ENCODE measurements at places on chromosomes 11 and 22.

- no peak for DNase-seq
Observed at GRCh38 chr22:28819253-28820096, 19.1 kb upstream of the XBP1 start.

DNA sequence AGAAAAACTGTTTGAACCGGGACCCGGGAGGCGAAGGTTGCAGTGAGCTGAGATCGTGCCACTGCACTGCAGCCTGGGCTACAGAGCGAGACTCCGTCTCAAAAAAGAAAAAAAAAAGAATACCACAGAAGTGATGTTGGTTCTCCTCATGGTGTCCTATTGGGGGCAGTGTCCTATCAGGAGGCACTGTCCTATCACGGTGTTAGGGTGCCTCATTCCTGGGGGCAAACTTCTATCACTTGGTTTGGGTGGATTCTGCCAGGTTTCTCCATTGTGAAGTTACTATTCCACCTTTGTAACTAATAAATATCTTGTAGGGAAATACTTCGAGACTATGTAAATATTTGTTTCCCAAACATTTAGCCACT, 19.6 kb downstream of the PRR14L start:
- no peak for DNase-seq

DNA sequence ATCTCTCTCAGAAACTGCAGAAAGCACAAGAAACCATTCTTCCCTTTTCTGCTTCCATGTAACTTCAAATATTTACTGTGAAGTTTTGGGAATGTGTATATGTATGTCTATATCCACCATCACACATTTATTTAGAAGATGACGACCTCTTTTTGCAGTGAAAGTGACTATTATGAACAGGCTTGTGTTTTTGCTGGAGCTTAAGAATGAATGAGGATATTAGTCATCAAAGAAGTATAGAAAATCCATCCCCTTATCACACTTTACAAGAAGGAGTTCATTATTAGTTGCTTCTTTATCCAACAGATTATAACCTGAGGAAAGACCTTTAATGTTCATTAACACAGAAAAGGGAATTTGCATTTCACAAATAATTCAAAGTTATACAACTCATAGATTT, 21.1 kb upstream of the SLC5A12 start:
- no peak for DNase-seq

DNA sequence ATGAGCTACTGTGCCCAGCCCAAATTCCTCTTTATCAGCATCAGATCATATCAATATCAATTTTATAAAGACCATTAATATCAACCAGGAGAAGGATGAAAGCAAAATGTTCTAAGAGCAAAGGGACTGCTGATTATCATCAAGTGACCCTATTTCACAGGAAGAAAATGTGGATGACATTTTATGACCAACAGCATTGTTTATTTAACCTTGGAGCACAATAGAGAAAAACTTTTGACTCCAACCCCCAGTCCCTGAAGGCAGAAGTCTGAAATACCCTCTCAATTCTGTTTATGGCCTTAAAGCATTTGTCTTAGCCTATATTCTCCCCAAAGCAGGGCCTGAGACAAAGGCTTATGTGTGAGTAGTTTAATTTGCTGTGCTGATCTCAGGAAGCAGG, 11.3 kb upstream of the ALG8 start:
- no peak for DNase-seq

DNA sequence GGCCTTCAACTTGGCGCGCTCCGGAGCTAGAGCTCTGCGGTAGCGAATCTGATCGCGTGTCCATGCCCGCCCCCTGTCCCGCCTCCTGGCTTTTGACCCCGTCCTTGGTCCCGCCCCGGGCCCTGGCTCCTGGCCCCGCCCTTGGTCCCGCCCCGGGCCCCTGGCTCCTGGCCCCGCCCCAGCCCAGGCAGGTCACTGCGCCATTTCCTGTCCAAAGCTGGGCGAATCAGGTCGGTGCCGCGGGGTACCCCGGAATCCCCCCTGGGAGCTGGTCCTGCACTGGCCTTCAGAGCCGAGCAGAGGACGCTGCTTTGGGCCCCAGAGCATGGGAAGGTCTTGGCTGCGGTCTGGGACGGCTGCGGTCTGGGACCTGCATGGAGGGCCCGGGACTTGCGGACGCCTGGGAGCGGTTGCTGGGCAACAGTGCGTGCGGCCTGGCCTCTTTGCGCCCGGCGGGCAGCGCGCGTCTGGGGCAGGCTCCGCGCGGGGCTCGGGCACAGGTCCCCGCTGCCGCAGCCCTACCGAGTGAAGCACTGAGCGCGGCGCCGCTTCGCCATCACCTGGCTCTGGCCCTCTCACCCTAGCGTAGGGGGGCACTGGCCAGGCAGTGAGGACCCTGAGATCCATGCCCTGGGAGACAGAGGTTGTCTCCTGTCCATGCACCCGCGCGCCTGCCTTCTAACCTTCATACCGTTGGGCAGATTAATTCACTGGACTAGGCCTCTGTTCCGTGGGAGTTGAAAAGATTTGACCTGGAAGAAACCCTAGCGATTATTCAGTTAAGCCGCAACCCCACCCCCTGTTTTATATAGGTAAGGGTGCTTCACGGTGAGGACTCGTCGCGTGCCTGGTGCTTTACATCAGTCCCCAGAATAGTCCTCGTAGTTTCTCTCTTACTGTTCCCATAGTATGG, at the start of gene TTC12:
Gene TTC12 (plus strand): TSS at position 195 of the 913 bp plus-strand sequence. CDS start 1,675 bp downstream, outside the sequence.
- peak; percentile 88 for DNase-seq

- no peak for DNase-seq
Observed at GRCh38 chr11:692824-693414, 2.1 kb downstream of the DEAF1 start.

DNA sequence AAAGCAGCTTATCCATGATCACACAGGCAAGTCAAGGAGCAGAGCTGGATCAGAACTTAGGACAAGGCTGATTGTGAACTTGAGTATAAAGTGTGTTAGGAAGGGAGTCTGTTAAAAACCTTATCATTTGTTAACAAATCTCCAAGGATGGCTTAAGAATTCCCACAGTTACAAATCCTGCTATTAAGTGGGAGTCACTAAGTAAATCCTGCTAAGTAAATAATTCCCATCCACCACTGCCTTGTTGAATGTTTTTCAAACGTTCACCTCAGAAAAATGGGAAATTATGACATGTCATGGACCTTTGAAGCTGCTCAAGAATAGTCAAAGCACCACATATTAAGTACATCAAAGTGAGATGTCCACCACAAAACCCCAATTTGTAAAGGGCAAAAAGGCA, 88.7 kb downstream of the FAM168A start:
- no peak for DNase-seq

- no peak for DNase-seq
Observed at GRCh38 chr11:40360206-40360798, 1099.2 kb downstream of the LRRC4C start.

DNA sequence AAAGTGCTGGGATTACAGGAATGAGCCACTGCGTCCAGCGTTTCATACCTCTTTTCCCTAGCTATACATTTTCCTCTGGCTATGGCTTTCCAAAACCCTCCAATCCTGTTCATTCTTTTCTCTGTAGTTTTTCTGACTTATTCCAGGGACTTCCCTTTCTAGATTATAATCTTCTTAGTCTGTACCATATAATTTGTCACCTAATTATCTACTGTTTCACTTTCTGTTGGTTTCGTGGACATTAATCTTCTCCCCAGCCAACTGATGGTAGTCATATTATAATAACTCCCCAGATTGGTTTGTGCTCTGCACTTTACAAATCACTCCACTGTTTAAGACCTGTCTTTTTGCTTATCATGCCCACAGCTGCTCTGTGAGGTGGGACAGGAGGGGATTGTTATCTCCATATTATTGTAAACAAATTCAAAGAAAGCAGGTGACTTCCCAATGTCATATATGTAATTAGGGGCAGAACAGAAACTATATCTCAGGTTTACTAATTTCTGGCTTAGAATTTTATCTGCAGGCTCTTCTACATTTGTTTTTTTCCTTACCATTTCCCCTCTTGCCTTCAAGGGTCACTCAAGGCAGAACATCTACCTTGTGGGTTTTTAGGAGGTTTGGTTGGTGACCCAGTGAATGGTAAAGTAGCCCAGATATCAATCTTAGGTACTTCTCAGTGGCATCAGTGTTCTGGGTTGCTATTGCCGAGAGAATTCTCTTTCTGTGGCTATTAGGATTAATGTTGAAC, 23.9 kb downstream of the STIM1 start:
- no peak for DNase-seq

DNA sequence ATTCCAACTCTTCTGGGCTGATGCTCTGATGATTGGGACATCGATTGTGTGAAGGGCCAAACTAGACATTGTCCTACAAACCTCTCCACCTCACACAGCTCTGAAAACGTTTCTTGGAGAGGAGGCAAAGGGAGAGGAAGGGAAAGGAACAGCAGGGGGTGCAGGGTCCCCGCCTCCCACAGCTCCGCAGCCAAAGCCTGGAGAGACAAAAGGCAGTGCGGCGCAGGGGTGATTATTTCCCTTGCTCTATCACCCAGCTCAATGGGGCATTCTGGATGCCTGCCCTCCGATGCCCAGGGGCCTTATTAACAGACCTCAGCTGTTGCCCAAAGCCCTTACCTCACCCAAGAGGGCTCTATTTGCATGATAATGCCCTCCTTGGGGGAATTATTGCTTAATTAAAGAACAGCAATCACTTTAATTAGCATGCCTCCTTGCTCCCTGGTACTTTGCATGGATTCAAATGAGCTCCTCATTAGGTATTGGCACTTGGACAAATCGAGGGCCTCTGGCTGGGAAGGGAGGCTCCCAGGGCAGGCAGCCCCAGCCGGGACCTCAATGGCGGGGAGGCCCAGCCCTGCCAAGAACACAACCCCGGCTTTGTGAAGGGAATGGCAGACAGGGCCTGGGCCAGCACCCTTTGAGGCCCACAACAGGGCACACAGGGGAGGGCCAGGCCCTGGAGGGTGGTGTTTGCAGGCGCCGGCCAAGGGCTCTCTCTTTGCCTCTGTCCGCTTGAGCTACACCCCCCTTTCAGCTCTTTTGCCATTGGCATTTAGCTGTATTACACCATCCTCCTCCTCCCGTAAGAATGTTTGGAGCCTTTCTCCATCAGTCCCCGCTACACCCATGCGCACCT, 19.8 kb upstream of the CDON start:
- DNase-seq = no peak

DNA sequence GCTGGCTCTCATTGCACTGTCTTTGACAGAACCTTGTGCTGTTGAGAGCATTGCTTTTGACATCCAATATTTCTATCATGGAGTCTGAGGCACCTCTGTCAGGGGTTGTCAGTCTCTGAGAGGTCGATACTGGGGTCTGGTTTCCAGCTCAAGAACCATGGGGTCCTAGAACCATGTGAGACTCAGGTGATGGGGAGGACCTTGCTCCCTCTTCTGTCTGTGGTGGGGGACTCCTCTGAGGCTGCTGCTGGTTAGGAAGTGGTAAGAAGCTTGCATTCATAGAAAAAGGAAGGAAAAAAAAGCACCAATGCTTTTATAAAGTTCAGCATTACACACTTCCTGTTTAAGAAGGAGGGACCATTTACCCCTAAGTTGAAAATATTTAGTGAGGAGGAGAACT, 91.8 kb upstream of the CD44 start:
- no peak for DNase-seq

- no peak for DNase-seq
Observed at GRCh38 chr11:7494086-7494745, 8.9 kb downstream of the OLFML1 start.

GRCh38 chr11:66071381-66071801, 1.3 kb downstream of the PACS1 start:
- DNase-seq = no peak
